Stimulated activated CD8-positive, alpha-beta memory T cell treated with anti-CD3 and anti-CD28 coated beads, Interleukin-2, amount 100 ng/mL, for 1 hour (primary cell): ENCODE measurements at places on chromosomes 1 and 21.

GRCh38 chr21:16215663-16216183 is 485.9 kb downstream of the USP25 start:
- DNase-seq, result no peak

DNA sequence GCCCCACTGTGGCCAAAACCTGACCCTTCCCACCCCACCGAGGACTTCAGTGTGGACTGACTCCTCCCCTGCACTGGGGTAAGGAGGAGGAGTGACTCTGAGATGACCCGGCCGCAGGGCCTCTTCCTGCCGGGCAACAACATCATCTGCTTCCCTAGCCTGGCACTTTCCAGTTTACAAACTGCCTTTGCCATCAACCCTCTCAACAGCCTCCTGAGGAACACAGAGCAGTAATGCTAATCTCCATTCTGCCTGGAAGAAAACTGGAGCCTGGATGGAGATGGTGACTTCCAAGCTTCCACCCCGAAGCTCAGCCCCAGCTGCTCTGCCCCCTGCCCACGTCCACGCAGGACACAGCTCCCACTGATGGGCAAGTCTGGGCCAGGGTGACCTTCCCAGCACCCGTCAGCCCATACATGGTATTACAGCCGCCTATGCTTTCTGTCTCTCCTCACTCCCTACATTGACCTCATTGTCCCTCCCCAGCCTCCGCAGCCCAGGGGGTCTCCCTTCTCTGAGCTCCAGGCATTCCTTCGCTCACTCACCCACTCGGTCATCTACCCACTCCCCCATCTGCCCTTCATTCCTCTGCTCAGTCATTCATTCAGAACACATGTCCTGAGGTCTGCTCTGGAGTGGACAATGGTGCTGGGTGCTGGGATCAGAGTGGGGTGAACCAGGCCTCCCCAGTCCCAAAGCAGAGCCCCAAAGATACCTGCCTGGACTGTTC is 34.2 kb downstream of the RAP1GAP start:
- no peak for DNase-seq

GRCh38 chr1:153563483-153563901 is 2.2 kb downstream of the S100A2 start:
- DNase-seq, result no peak

GRCh38 chr1:59223989-59224634 is 72.8 kb upstream of the FGGY start:
- DNase-seq, result no peak

DNA sequence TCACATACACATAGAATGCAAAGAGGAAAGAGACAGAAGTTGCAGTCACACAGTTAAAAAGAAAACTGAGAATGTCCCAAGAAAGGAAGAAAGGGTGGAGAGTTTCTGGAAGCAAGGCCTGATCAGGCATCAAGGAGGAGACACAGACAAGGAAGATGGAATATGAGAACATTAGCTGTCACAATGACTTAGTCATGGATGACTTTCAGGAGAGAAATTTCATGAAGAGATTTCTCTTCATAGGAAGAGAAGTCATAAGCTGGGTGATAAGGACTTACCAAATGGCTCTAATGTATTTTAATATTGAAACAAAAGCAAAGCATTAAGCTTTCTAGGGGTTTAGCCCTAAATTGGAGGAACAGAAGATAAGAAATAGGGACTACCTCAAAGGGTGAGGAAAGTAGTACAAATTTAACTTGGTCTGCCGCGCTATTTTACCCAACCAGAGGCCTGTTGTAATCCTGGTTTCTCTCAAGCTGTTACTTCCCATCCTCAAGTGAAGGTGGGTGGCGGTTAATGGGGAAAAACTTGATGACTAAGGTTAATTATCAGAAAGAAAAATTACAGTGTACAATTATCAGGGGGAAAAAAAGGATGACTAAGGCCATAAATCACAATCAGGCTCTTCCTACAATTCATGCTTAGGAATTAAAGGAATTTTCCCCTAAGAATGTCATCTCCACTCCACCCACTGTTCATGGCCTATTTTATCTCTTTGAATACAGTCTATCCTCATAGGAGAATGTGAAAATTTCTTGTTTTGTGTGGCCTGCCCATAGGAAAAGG is 93.9 kb upstream of the ADGRL2 start:
- no peak for DNase-seq

GRCh38 chr1:38173848-38174247 is 127.3 kb upstream of the POU3F1 start:
- no peak for DNase-seq

GRCh38 chr1:184223216-184223615 is 163.6 kb upstream of the C1orf21 start:
- DNase-seq, result no peak

DNA sequence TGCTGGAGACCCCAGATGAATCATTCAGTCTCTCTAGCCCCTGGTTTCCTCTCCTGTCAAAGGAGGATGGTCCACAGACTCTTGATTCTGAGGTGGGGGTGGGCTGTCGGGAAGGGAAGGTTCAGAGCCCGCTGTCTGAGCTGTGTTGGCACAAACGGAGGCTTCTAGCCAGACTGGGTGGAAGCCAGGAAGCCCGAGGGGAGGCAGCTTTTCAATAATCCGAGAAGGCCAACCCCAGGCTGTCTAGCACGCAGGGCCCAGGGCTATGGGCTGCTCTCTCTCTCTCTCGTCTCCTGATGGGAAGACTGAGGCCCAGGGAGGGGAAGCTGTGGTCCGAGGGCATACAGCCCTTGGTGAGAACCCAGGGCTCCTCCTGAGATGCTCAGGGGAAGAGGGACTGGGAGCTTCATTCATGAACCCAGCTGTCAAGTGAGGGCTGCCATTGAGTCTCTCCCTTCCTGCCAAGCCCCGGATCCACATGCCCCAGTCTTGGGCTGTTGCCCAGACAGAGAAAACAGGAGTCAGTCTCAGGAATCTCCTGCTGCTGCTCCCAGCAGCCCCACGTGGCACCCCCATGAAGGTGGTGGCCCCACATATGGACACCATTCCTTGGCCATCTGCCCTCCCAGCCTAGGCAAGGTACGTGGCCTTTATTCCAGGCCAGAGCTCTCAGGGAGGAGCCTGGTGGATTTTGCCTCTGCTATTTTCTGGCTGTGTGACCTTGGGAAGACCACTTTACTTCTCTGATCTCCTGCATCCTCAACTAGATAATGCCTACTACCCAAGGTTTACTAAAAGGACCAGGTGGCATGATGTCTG is 44.4 kb downstream of the RAP1GAP start:
- no peak for DNase-seq

GRCh38 chr1:180392427-180393145 is 109.8 kb downstream of the ACBD6 start:
- no peak for DNase-seq

GRCh38 chr1:151729966-151730291 is 8.6 kb downstream of the RIIAD1 start:
- no peak for DNase-seq
